Renal cortical epithelial cell (primary cell): ENCODE measurements at places on chromosomes 1 and 21. TPM values are rescaled to one million over a fixed set of nuclear protein-coding genes. Genes with fewer than 3 reads are reported as not detected.

Gene USH2A
- 0.05 TPM in 1 of 2 replicates, not detected in the other for total RNA-seq

Gene CLEC20A
- not detected in 2 replicates for total RNA-seq

Gene CD84
- total RNA-seq = not detected in 2 replicates

Gene NENF
- 31.1 and 54.7 TPM in 2 replicates for total RNA-seq
